ENCODE measurements at places on chromosomes 1 and 21.

- no peak for DNase-seq
Observed at GRCh38 chr21:14763695-14764064, 217.6 kb upstream of the SAMSN1 start.

DNA sequence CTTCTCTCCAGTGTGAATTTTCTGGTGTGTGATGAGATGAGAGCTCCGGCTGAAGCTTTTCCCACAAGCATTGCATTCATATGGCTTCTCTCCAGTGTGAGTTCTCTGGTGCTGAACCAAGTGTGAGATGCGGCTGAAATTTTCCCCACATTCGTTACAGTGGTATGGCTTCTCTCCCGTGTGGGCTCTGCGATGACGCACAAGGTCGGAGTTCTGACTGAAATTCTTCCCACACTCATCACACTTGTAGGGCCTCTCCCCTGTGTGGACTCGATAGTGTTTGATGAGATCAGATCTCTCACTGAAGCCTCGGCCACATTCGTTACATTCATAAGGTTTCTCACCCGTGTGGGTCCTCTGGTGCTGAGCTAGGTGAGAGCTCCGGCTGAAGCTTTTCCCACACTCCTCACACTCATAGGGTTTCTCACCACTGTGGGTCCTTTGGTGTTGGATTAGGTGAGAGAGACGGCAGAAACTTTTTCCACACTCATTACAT is 7.4 kb downstream of the ZNF436 start:
- no peak for DNase-seq

GRCh38 chr1:237353918-237354317 is 311.9 kb downstream of the RYR2 start:
- no peak for DNase-seq

DNA sequence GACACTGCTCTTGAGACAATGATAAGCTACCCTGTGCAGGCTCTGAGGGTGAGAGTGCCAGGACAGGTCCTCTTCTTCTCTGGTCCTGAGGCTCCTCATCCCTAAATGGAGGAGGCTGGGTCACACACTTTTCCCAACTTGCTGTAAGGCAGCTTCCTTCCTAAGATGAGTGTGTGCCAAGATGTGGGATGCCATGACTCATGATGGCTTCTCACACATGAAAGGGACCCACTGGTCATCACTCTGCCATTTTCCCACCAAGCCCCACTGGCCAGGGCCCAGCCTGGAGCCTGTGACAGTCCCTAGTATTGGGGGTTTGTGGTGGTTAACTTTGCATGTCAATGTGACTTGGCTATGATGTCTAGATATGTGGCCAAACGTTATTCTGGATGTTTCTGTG is 54.4 kb downstream of the CNIH3 start:
- no peak for DNase-seq

DNA sequence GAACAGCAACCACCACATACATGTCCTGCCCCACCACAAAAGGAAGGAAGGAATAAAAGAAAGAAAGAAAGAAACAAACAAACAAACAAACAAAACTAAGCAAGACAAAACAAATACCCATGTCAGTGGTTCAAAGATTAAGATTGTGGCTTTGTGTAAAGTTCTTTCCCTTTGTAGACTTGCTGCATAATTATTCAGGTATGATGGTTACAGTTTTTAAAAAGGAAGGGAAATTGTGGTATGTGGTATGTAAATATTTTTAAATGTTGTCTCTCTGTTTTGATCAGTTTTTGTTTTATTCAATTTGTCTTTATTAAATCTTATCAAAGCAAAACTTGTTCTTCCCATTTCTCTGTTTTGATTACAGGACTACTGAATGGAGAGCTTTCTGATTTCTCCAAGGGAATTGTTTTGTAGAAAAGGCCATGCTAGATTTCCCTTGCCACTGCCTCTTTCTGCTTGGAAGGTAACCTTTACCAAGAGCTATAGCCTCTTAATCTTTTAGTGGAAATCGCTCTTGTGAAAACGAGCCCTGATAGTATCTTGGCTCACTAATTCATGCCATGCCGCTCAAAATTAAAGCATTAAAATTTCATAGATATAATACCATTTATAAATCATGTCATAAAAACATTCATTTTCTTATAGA is 290.3 kb upstream of the ST6GALNAC5 start:
- no peak for DNase-seq

DNA sequence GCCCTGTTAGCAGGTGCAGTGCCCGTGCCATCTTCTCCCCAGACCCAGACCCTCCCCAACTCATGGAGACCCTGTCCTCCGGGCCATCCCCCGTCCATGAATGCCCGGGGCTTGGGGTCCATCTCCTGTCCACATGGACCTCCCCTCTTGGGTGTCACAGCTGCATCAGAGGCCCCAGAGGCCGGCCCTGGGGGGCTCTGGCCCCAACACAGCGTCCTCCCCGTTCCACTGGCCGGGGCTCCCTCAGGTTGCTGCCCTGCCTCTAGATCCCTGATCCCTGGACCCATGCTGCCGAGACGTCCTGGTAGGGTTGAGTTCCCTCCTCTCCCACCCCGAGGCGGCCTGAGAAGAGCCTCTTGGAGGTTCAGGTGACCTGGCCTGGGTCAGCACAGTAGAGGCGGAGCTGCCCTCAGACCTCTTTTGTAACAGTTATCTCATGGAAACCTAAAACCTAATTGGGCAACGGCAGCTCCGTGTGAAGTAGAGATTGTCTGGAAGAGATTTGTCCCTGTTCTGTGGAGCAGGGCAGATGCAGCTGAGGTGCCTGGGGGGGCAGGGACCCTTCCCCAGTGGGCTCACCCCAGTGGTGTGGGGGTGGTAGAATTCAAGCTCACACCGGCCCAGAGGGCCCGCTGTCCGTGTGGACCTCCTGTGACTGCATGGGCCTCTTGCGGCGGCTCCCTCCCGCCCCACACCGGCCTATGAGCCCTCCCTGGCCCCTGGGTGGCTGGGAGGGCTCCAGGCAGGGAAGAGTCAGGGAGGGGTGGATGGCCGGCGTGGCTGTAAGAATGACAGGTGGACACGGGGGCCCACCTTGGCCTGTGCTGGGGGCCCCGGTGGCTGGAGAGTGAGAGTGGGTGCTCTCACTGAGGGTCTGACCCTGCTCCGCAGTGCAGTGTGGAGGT is 56.1 kb downstream of the SKI start:
- no peak for DNase-seq
